ENCODE measurements at places on chromosomes 3 and 15.
A peak's percentile ranks its signal among the peaks of the same experiment; 100 is the strongest.

DNA sequence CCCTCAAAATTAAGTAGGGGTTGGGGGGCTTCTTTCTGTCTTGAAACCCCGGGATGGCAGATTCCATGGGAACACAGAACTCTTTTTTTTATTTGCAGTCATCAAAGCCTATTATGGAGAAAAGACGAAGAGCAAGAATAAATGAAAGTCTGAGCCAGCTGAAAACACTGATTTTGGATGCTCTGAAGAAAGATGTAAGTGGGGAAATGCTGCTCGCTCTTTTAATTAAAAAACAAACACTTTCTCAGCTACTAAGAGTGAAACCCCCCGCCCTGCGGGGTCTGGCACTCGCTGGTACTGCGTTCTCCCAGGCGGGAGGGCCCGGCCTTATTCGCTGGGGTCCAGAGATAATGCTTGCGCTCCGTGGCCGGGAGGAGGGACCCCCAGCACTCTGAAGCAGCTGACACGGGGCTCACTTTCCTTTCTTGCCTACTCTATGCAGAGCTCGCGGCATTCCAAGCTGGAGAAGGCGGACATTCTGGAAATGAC is 615 bp downstream of the HES1 start:
- DNase-seq = no peak

GRCh38 chr3:14803101-14803980 is 15.4 kb upstream of the FGD5 start:
- no peak for DNase-seq

GRCh38 chr3:100093831-100094230 is 20.5 kb downstream of the FILIP1L start:
- no peak for DNase-seq

DNA sequence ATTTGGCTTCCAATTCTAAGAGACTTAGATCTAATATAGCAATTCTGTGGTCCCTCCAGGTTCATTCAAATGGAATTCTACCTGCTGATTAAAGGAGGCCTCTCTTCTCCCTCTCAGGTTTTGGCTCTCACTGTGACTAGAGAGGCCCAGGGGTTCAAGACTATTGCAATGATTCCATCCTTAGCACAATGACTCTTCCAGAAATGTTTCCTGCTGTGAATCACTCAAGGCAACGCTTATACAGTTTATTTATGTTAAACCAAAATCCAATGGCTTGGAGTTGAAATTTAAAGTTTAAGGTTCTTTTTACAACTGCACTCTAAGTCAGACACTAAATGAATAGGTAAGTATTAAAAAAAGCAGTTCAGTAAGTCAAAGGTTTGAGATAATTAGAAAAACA is 39.9 kb downstream of the IFT57 start:
- peak; percentile 37 for DNase-seq

- DNase-seq = no peak
These were observed 14.8 kb downstream of the CLK3 start for GRCh38 chr15:74630284-74631086.

DNA sequence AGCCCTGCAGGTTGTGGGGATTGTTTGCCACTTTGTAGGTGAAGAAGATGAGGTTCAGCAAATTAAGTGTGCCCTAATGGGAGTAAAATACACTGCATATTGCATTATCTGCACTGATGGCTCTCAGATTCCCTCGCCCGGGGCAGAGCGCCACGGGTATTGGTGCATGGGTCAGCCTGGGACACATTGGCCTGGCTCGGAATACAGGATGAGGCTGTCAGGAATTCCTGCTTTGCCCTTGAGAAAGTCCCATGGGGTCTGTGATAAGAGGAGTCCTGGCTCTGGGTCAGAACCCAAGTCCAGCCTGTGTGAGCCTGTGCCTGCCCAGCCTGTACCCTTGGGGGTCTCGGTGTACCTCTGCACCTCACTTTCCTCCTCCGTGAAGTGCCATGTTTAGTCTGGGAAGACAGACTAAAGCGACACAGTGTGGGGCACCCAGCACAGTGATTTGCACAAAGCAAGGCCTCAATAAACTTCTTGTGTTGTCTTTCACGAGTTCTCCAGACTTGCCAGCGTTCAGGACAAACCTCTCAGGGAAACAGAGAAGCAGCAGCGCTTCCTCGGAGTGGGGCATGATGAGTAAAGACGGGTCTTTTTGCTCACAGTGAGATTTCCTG is 107.6 kb downstream of the LRRK1 start:
- no peak for DNase-seq

- no peak for DNase-seq
These were observed 106.5 kb upstream of the GALNT15 start for GRCh38 chr3:16067837-16068471.

DNA sequence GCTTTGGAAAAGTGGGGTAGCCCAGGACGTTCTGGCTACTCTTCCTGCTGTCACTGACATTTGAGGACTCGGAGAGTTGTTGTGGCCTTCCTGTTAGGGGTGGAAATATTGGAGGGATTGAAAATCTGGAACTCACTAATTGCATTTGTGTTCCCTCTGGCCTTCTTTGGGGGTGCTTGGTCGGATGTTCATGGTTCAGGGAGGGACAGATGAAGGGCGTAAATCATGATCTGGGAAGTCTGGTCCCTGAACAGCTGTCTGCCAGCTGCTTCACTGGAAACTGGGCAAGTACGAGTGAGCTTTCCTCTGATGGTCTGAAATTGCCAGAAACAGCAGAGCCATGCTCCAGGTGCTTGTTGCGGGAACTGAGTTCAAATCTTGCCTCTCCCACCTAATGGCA is 327.8 kb upstream of the C2CD4B start:
- DNase-seq = no peak

- DNase-seq = no peak
These were observed 19.2 kb upstream of the KPNA1 start for GRCh38 chr3:122533931-122534334.

- DNase-seq = no peak
These were observed 30.7 kb downstream of the RASGRP1 start for GRCh38 chr15:38533926-38534325.

DNA sequence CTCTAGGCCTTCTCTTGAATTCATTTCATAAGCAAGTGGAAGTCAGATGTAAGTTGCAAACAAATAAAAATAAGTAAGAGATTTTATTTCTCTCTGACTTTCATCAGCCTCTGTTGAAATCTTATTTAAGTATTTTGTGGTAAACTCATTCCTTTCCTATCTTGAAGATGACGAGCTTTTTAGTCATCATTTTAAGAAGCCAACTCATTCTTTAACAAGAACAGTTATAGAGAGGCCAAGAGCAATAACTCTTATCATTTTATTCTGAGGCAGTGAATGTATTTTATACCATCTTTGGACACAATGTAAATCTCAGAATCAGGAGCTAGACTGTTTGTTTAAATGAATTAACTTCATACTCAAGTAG is 147.5 kb upstream of the MBNL1 start:
- DNase-seq = no peak

- DNase-seq = no peak
These were observed 123.1 kb upstream of the SLC2A2 start for GRCh38 chr3:171149526-171150116.

DNA sequence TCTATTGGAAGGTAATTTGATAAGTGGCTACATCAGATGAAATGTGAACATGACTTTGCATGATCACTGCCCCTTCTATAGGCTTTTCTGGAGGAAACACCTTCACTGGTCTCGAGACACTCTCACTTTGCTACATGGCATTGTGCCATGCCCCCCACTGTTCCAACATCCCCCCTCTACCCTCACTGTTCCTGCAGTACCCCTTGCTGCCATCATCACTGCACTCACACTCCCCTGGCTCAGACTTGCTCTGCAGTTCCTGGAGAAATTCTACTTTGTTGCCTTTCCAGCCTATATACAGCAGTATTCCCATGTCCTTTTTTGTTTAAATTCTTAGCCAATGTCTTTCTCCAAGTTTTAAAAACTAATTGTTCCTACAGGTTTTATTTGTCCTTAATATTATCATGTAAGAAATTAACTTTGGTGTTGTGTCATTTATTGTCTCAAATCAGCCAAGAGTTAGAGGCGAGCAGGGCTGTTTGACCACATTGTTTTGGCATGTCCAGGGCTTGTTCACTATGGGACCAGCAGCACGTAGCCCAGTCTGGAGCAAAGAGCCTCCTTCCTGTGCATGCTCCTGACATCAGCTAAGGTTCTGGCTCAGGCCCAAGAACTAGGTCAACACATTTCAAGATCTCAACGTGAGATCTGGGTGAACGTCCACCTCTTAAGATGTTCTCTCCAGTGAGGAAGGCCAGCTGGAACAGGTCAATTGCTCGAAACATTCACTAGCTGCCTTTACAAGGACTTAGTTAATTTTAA is 246.4 kb downstream of the SLC9A9 start:
- DNase-seq = no peak

GRCh38 chr3:50008931-50009330 is 69.0 kb downstream of the RBM6 start:
- no peak for DNase-seq

GRCh38 chr3:119469418-119470189 is 841 bp downstream of the POGLUT1 start:
- peak; percentile 49 for DNase-seq

DNA sequence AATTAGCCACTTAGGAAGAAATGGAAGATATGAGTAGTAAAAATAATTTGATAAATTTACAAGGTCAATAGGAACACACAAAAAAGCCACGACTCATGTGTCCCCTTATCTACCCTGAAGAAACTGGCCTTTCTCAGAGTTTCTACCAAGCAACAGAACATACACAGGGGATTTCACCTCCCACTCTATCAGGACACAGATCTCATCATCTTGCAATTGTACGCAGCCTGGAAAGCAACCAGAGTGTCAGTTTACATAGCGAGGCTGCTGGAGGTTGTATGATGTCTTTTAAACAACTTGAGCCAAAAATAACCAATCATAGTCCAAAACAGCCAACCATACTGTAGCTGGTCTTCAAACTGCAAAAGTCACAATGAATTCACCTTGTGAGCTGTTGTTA is 19.7 kb upstream of the LMOD3 start:
- DNase-seq = no peak

DNA sequence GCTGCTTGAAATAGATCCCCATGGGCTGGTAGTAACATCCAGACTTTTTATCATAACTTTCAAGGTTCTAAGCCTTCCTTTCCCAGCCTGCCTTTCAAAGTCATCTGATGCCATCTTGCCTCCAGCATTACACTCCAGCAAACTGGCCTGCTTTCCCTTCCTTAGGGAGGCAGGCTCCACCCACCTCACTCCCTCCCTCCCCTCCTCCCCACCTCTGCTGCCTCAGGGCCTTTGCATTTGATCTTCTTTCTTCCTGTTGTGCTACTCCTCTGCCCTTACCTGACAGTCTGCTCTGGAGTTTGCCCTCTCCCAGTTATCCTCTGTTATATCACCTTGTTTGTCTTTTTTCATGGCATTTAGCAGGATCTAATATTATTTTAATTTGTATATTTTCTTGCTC is 319.5 kb downstream of the KCNH8 start:
- no peak for DNase-seq

DNA sequence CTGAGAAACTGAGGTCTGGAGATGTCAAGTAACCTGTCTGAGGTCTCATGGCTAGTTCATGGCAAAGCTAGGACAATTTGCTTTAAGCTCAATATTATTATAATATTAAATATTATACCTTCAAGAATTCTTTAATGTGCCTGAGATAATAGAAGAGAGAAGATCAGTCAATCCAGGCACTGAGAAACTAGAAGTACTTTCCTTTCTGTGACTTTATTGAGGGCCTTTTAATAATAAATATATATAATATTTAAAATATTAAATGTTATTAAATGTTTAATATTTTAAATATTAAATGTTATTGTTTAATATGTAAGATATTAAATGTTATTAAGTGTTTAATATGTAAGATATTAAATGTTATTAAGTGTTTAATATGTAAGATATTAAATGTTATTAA is 144.3 kb upstream of the DNAJC19 start:
- no peak for DNase-seq

DNA sequence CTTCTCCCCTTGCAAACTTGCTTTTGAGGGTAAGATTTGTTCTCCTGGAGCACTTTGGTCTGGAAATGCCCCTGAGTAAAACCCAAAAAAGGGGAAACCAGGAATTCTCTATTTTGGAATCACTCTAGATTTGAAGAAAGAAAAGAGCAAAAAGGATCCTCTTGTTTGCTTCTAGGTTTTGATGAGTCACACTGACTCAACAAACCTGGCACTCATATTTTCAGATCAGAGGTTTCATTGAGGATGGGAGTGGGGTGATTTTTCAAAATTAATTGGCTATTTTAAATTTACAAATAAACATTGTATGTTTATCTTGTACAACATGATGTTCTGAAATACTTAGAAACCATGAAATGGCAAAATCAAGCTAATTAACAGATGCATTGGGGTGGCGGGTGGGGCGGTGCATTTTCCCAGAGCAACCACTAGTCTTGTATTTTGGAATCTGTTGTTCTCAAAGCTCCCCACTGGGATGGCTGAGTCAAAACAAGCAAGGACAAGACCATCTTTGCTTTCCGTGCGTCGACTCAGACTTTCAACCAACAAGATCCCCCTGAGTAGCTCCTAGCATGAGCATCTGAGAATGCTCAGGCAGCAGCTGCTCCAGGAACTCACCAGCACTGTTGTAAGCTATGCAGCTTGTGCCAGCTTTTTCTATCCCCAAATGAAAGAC is 451.4 kb downstream of the WDR72 start:
- no peak for DNase-seq

DNA sequence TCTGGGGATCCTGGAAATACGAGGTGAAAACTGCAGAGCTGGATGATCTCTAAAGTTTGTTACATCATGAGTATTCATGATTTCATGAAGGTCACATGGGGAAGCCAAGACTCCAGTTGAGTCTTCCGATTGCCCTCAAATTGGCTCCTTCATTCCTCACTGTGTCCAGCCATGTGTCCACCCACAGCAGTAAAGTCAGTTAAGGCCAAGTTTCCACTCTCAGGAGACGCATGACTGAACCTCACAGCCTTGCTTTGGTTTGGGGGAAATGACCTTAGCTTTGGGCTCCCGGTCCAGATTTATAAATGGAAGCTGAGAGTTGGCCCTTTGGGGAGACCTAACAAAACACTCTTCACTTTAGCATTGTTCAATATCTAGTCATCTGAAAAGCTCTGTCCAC is 289.7 kb upstream of the MCTP2 start:
- DNase-seq = no peak

GRCh38 chr15:91974321-91974720 is 120.8 kb downstream of the SLCO3A1 start:
- no peak for DNase-seq

- DNase-seq = no peak
These were observed 41.8 kb upstream of the IQSEC1 start for GRCh38 chr3:13114811-13115575.

DNA sequence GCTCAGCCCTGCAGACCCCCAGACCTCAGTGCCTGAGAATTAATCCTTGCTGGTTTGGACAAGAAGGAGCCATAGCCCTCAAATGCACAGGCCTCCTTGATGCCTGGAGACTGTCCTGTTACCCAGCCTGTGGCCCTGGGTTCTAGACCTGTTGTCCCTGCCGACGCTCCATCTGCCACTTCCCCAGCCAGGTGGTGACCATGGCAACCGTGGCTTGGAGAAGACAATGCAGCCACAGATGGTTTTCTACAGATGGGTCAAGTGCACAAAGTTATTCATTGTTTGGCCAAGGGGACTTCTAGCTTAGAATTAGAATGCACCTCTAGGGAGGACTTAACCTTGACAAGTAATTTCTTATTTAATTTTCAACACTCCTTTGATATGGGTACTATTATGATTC is 297.1 kb downstream of the UACA start:
- DNase-seq = peak; percentile 6

All from NCI-H1105 (cell line).